ENCODE measurements at places on chromosomes 11 and 22.

GRCh38 chr22:27349456-27349855 is 452.1 kb downstream of the MN1 start:
- DNase-seq: no peak

DNA sequence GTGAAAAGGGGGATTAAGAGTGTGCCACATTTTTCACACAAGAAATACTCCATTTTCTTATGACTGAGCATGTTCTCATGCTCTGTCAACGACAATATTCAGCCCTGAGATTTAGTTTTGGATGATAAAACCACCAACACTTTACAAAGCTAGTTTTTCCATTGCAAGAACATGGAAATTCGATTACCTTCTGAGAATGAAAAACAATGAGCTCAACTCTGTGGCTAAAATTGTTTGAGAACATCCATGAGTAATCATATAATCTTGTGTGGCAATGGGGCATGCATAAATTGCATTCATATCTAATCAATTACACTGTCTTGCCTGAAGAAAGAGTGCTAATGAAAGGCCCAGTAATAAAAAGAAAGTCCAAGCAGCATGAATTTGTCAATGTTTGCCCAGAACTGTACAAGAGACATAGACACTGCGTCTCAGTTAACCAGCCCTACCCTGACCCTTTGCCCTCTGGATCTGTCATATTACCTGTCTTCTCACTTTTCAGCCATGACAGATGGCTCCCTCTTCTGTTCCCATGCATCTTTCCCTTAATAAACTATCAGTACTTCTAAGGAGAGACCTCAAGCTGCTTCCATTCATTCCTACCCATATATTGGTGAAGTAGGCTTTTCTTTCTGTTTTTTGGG is 253.4 kb downstream of the FAM76B start:
- DNase-seq: no peak

GRCh38 chr11:132987936-132988335 is 544.4 kb downstream of the OPCML start:
- no peak for DNase-seq

GRCh38 chr22:29126670-29127395 is 54.0 kb downstream of the KREMEN1 start:
- DNase-seq: no peak

- no peak for DNase-seq
These were observed 29.1 kb downstream of the RTL6 start for GRCh38 chr22:44468973-44469372.

DNA sequence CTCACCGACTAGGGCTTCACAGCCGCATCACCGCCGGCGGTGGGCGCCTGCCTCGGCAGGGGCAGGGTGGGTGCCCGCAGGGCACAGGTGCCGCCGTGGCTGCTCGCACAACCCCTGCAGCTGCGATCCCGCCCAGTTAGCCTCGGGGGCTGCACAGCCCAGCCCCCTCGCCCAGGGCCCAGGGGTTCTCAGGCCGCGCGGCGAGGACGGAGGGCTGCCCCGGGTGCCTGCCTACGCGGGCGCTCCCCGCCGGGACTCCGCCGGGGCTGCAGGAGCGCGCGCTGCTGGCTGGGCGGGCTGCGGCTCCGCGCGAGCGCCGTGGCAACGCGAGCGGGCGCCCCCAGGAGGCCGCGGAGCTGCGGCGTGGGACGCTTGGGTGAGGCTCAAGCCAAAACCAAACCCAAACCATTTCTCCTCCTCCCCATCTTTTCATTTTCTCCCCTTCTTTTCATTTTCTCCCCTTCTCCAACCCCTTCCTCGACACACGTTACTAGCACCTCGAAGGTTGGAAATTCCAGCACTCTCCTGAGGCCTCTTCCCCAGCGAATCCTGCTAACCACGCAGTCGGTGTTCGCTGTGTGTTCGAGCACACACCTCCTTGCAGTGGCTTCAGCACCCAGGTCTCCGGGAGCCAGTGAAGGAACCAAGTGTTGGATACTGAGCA is at the start of gene MICAL3:
TSS of gene MICAL3 (minus strand) at position 286 of the 664 bp plus-strand sequence. CDS start 117,749 bp downstream, outside the sequence.
- peak; percentile 37 for DNase-seq

- DNase-seq: no peak
These were observed 236.1 kb downstream of the TTC28 start for GRCh38 chr22:28443526-28443876.

GRCh38 chr22:43147821-43148220 is 3.5 kb upstream of the TSPO start:
- DNase-seq: no peak

DNA sequence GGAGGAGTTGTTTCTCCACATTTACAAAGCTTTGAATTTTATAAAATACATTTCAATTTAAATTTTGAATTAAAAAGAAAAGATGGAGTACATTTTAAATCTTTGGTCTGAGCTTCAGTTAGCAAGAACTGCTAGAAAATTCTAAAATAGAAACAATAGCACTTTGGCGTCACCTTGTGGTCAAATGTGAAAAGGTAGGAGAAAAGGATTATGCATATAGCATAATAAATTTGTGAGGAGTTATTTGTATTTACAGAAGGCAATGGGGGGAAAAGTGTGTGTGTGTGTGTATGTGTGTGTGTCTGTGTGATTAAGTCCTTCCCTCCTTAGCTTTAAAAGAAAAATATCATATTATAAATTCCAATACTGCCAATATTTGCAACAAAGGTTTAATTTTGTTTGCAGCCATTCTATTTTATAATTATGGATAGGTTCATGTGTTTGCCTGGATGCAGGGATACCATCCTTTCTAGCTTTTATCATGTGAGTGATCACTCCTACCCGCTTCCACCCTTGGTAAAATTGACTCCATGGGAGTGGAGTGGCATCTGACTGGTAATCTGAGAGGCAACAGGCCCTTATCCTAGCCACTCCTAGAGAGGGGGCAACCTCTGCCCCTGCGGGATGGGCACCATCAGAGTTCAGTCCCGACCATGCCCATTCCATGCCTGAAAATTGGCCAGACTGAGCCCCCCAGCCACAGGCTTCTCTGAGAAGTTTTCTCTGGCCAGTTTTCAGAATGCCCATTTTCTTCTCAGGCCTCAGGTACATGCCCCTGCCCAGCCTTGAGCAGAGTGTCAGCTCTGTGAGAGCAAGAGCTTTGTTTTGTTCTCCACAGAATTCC is 13.6 kb upstream of the LGR4 start:
- peak; percentile 59 for DNase-seq

GRCh38 chr11:115199481-115200069 is 304.6 kb downstream of the CADM1 start:
- DNase-seq: no peak

DNA sequence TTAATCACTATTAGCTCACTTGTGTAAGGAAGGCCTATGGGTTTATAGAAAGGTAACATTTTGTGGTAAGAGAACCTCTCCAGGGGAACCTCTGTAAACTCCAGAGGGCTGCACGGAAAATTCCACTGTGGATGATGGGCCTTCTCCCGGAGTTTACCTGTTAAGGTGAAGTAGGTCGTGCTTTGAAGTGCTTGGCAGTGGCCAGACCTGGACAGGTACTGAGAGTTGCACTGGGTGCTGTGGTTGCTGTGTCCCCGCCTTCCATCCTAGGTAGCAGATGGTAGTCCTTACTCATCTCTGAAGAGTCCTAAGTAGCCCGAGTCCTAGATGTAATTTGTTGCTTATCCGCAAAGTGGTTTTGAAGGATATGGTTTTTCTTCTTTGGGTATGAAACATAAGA is 133.4 kb downstream of the TEAD1 start:
- no peak for DNase-seq

DNA sequence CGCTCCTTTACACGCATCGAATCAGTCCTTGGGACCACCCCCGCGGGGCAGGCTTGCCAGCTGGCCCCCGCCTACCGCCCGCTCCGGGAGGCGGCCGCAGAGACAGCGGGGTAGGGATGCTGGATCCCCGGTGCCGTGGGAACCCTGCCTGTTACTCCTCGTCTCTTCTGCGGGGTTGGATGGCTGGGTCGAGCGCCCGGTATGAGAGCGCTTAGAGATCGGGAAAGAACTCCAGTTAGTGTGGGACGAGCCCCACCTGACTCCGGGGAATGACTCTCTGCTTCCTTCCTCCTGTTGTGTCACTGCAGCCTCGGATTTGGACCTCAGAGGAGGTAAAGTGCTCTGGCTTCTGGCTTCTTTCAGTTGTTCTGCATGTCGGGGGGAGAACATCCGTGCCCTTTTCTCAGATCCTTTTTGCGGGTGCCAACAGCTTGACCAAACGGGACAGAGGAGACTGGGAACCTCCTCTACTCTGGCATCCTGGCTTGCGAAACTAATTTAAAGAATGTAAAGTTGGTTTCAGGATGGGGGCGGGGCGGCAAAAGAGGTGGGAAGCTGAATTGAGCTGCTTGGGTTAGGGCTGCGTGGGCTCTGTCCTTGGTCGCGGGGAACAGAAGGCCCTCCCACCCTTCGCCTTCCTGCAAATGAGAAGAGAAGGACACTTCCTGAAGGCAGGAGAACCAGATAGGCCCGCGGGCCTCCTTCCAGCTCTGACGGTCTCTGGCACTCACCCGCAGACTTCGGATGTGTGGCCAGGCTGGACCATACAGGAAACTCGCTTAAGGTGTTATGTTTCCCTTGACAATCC is 938 bp downstream of the LAYN start:
- no peak for DNase-seq

GRCh38 chr11:117303101-117303500 is 12.0 kb downstream of the BACE1-AS start:
- no peak for DNase-seq

DNA sequence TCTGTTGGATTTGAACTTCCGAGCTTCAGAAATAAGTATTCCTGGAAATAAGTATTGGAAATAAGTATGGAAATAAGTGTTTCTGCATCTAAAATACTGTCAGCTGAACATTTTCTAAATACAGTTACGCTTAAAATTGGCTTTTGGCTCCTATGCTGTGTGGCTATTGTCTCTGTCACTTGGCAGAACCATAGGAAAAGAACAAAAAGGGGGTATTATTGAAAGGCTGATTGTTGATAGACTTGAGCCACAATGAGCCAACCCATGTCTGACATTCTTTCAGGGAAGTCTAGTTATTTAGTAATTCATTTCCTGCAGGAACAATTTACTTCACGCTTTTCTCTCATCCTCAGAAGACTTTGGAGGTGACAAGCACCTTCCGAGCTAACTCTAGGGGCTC is 32.5 kb upstream of the LARGE1 start:
- no peak for DNase-seq

- DNase-seq: no peak
These were observed 44.5 kb downstream of the CELF1 start for GRCh38 chr11:47508240-47508957.
